ENCODE measurements at places on chromosomes 16 and 17.

- DNase-seq: peak; percentile 38
Observed at GRCh38 chr16:30561089-30561816, 3.1 kb upstream of the ZNF764 start.

GRCh38 chr16:57504001-57504400 lies 17.7 kb upstream of the DOK4 start:
- DNase-seq: no peak

GRCh38 chr17:42405963-42406495 lies 17.0 kb downstream of the CAVIN1 start:
- DNase-seq: peak; percentile 80

DNA sequence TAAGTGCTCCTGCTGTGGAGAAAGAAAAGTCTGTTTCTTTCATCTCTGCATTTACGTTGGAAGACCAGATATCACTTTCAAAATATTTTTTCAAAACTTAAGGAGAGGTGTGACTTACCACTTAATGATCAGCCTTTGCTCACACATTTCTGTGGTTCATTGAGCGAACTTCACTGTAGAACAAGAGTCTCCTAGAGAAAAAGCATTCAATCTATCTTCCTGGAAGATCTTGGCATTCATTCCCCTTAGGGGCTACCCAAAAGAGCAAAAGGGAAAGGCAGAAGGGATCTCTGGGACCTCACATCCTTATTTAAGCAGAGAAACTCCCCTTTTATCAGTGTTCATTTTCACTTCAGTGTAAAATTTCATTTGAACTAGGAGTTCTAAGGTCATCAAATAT lies 61.2 kb downstream of the HS3ST3A1 start:
- DNase-seq: no peak

DNA sequence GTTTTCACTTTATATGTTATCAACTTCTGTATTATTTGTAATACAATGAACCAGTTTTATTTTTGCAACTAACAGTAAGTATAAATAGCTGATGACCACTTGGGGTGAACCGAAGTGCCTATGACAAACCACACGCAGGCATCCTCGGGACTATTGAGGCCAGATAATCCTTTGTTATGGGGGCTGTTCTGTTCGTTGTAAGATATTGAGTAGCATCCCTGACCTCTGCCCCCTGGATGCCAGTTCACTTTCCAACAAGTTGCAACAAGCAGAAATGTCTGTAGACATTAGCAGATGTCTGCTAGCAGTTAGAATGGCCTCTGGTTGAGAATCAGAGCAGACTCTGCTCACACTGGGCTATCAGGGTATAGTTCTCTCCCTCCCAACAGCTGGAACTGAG lies 277.0 kb downstream of the WWOX start:
- no peak for DNase-seq

GRCh38 chr16:1621851-1622250 lies 9.7 kb downstream of the CRAMP1 start:
- DNase-seq: no peak

DNA sequence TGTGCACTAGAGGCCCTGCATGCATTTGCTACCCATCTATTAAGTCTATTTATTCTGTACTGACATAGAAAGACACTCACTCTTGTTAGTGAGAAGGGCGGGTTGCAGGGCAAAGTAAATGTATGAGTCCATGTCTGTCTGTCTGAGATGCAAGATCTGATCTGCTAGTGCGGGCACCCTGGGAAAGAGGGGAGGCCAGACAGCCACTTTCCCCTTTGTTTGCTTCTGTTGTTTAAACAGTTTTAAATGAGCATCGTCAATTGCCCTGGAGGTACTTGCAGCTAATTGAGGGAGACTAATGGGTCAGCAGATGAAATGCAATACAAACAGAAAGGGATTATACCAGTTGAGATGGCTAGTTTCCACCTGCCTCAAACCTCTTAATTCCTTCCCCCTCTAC lies 24.9 kb downstream of the SCNN1G start:
- DNase-seq: no peak

DNA sequence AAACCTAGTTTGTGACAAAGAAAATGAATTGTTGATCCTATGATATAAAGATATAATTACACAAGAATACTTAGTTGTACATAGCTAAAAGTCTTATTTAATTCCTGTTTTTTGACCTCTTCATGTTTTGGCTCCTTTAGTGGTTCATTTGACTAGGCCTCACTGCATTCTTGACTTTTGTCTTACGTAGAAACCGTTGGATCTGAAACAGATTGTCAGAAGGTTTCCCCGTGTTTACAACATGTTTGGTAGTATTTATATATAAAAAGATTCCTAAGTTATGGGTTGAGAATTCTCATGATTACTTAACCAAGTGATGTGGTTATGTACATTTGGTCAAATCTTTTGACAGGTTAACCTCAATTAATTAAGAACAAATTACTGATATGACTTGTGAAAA lies 162.8 kb downstream of the BCAS3 start:
- no peak for DNase-seq

DNA sequence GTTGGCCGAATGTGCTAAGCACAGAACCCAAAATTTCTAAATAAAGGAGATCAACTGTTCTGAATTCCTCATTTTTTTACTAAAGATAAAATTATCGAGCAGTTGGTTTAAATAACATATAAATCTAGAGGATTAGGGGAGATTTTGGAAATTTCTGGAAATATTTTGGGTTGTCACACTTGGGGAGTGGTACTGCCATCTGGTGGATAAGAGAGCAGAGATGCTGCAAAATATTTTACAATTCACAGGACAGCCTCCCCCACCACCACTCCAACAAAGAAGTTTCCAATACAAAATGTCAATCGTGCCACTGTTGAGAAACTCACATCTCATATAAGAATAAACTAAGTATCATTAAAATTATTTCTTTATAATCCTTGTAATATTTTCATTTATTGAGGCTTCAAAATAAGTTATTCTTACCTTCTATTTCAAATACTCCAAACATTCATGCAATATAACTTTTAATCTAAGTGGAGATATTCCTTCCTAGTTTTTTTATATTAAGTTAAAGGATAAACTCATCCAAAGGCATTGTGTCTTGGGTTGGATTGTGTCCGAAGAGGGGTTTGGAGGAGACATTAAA lies 17.0 kb upstream of the ABCA8 start:
- no peak for DNase-seq

GRCh38 chr16:79811541-79811940 lies 211.0 kb upstream of the MAF start:
- no peak for DNase-seq

DNA sequence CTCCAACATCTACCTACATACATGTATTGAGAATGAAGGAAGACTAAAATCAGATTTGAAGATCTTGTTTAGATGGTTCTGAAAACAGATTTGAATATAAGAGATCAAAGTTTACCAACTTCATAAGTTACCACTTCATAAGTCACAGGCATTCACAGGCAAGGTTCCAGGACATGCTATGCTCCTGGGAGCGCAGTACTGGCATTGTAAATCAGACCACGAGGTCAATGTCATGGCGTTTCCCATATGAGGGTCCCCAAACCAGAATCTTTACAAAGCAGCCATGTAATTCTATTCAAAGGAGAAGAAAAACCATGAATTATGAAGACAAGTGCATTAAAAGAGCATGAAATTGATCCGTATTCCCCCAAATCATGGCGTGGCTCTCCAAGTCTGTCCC lies 3.0 kb downstream of the CDH11 start:
- DNase-seq: no peak

- no peak for DNase-seq
Observed at GRCh38 chr17:2084036-2084765, 29.3 kb downstream of the HIC1 start.

DNA sequence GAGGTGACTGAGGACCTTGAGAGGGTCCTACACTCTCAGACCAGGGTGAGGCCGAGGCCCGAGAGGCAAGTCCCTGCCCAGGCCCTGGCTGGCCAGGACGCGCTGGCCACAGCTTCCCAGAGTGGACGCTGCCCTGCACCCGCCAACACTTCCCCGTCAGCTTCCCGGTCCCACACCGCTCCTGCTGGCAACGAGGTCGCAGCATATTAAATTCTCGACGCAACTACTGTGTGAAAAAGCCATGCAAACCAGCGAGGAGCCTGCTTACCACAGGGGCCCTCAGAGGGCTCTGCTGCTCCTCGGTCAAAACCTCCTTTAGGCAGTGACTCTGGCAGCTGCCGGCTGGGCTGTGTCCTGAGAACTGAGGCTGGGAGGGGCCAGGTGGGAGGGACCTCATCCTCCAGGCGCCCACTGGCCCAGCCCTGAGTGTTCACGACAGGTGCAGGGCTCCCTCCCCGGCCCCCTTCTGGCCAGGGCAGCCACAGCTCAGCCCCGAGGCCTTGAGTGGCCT lies 2.1 kb upstream of the TEX19 start:
- no peak for DNase-seq

- no peak for DNase-seq
Observed at GRCh38 chr17:57316361-57316760, 60.0 kb downstream of the MSI2 start.

DNA sequence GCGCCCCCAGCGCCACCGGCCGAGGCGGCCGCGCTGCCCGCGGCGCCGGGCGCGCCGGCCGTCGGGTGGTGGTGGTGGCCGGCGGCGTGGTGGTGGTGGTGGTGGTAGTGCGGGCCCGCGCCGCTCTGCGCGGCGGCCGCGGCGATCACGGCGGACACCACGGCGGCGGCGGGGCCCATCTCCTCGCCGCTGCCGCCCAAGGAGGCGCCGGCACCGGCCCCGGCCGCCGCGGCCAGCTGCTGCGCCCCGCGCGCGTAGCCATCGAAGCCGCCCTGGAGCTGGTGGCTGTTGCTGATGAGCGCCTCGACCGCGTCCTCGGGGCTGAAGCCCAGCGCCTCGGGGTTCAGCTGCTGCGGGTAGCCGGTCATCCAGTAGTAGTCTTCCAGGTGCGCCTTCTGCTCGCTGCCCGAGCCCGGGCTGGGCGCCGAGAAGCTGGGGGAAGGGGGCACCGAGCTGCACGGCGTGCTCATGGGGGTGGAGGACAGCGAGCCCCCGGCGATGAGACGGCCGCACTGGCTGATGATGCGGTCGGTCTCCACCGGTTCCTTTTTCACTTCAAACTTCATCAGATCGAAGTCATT lies 1.2 kb downstream of the MAF start:
- DNase-seq: no peak

DNA sequence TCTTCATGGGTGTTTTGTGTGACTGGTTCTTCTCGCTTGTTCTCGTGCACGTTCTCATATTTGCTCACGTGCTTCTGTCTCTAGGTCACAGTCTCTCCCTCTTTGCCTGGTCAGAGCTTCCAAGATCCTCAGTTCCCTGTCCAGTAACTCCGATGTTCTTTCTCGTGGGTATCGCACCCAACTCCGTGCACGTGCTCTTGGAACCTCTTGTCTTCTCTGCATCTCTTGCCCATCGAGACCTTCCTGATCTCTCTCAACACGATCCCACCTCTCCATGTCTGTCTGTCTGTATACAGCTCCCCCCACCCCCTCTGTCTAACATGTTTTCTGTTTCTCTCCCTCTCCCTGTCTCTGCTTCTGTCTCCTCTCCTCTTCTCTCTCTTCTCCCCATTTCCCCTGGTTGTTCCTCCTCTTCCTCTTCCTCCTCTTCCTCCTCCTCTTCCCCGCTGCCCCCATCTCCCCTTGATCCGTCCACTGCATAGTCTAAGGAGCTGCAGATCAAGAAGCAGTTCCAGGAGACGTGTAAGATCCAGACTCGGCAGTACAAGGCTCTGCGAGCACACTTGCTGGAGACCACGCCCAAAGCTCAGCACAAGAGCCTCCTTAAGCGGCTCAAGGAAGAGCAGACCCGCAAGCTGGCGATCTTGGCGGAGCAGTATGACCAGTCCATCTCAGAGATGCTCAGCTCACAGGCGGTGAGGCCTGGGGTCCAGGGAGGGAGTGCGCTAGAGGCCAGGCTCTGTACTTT lies 6.1 kb downstream of the HIRIP3 start:
- no peak for DNase-seq

DNA sequence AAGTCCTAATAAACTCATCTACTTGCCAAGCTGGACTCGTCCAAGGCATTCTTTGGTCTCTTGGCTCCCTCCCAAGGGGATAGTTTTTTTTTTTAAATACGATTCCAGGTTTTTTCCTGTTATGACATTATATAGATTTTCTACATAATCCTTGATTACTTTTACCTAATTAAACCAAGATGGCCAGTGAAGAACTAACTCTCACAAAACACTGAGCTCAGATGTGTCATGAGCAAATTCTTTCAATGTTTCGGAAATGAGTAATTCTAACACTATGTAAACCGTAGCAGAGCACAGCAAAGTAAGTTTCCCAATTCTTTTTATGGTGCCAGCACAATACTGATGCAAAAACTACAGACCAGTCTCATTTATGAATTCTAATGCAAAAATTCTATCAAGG lies 1.8 kb downstream of the ZNF23 start:
- DNase-seq: no peak
